ENCODE measurements at places on chromosomes 3 and 15. TPM values are rescaled to one million over a fixed set of nuclear protein-coding genes. Genes with fewer than 3 reads are reported as not detected.

The GMNC gene
- total RNA-seq, result 0.25 TPM

The LINGO1 gene
- total RNA-seq, result 4.7 TPM

The IL5RA gene
- total RNA-seq, result not detected

DNA sequence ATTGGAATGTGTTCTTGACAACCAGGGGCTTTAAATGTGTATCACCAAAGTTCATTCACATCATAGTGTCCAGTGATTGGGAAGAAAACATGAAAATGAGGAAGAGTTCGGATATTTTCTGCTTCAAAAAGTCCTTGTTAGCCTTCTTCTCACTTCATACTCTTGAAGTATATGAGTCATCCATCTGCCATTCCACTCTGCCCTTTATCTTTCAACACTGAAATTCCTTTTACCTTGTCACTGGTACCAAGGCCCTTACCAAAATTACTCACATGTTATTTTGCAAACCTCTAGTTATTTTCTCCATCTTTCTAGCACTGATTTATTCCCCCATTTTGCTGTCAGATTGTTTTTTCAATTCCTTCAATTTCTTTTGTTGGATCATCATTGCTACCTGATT lies 32.5 kb downstream of the OR5H15 start:
- no peaks in the 10 kb centered on the region for H3K36me3 ChIP-seq
- no peak for DNase-seq
- H3K4me3 ChIP-seq, result no peak overlapping the region

DNA sequence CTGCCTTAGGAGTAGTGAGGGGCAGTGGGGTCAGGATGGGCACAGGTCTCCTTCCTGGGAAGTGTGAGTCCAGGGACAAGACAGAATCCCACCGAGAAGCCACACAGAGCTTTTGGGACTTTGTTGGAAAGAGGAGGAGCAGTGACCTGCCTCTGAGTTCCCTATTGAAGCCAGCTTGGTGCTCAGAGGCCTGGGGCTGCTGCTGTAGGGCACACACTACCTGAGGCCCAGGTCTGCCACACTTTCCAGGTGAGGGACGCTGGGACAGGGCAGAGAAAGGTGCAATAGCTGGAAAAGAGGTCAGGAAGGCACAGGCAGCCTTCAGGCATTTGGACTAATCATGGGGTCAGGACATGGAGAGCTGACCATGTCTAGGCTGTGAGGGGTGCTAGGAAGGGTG lies 67.7 kb downstream of the SCN5A start:
- peak; percentile 54 for DNase-seq
- no peaks in the 10 kb centered on the region for H3K27me3 ChIP-seq
- H3K4me1 ChIP-seq, result no peaks in the 10 kb centered on the region

DNA sequence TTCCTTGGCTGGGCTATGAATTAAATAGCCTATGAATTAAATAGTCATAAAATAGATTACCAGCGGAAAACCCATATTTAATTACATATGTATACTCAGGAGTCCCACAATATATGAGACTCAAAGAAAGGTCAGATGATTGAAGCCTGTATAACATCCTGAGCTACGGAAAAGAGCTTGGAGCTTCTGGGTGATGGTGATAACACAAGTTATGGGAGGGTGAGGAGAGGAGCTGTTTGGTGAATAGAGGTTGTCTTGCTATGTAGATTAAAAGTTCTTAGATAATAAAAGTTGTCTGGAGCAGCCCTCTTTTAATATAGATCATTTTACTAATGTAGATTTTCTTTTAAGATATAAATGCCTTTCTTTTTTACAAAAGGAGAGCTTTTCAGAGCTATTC lies 1.8 kb downstream of the PML start:
- H3K4me1 ChIP-seq, result peaks cover 80% of the 10 kb centered on the region
- H3K27ac ChIP-seq, result peak overlapping the region; percentile 96
- no peaks in the 10 kb centered on the region for H3K27me3 ChIP-seq
- peak overlapping the region; percentile 95 for H3K4me3 ChIP-seq
- DNase-seq, result no peak

- peaks cover 10% of the 10 kb centered on the region for H3K4me1 ChIP-seq
- no peak overlapping the region for H3K27ac ChIP-seq
- H3K4me3 ChIP-seq, result no peak overlapping the region
- H3K27me3 ChIP-seq, result no peaks in the 10 kb centered on the region
These were observed 27.3 kb upstream of the PLA2G4D start for GRCh38 chr15:42121682-42122081.

GRCh38 chr3:132829101-132829500 lies 106.9 kb upstream of the NPHP3 start:
- H3K27me3 ChIP-seq, result no peaks in the 10 kb centered on the region
- no peak for DNase-seq
- H3K36me3 ChIP-seq, result no peaks in the 10 kb centered on the region

GRCh38 chr15:52068004-52068615 lies 44.5 kb downstream of the BCL2L10 start:
- DNase-seq, result no peak
- peaks cover 30% of the 10 kb centered on the region for H3K36me3 ChIP-seq
- no peaks in the 10 kb centered on the region for H3K27me3 ChIP-seq

GRCh38 chr15:79863886-79864285 lies 32.9 kb downstream of the MTHFS start:
- no peaks in the 10 kb centered on the region for H3K27me3 ChIP-seq
- no peak for DNase-seq
- no peak overlapping the region for H3K4me3 ChIP-seq
- H3K27ac ChIP-seq, result no peak overlapping the region

DNA sequence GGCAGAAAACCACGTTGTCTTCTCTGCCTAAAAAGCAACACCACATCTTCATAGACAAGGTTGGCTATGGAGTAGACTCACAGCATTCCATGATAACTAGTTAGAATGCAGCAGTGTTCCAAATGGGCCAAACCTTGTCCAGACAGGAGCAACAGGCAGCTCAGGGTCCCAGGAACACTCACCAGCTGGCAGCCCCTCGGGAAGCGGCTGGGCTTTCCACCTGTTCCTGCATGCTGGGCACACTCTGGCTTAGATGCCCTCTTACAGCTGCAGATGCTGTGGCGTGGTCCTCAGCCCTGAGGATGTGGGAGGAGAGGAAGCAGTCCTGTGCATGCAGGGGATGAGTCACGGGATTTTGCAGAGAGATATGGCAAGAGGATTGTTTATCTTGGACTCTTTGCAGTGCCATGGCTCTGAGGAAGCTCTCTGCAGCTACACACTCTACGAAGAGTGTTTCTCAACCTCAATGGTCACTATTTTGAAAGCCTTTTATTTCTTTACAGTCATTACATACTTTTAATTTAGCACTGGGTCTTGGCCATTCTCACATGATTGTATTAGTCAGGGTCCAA lies 11.3 kb downstream of the NRROS start:
- peaks cover 12% of the 10 kb centered on the region for H3K4me1 ChIP-seq
- H3K27me3 ChIP-seq, result no peaks in the 10 kb centered on the region
- peak overlapping the region; percentile 33 for H3K27ac ChIP-seq
- DNase-seq, result no peak
